NCI-H1092 treated with DMSO at 0.1 percent for 48 hours (cell line): ENCODE measurements at places on chromosomes 12 and 14.

GRCh38 chr14:51295646-51296263 lies 55.7 kb downstream of the TMX1 start:
- no peak for DNase-seq

DNA sequence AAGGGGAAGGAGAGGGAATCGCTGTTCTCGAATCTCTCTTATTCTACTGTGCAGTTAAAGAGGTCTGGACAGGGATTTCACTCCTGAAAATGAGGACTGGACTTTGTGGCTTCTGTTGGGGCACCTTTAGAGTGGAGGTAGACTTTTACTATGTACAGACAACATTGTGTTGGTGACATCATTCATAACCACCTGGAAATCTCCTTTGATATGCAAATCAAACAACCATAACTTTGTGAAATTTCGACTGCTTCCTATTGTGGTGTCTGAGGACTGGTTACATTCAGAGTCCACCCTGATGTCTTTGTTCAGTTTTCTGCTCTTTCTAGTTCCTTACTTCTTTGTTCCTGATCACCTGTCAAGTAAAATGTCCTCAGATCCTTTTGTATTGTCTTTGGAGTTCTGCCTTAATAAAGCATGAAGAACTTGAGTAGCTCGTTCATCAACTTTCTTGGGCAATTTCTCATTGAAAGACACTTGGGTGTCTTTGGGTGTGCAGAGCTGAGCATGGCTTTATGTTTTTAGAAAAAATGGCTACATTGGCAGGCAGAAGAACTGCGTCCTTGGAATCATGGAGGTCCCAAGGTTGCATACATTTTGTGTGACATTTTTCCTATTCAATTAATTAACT lies 29.8 kb downstream of the LRRK2 start:
- DNase-seq: no peak

- DNase-seq: peak; percentile 24
These were observed 119.6 kb downstream of the LRRIQ1 start for GRCh38 chr12:85155791-85156190.

GRCh38 chr12:17829813-17830212 lies 260.2 kb downstream of the RERGL start:
- DNase-seq: no peak

- DNase-seq: no peak
These were observed 4.6 kb upstream of the SLCO1B3 start for GRCh38 chr12:20805921-20806320.

DNA sequence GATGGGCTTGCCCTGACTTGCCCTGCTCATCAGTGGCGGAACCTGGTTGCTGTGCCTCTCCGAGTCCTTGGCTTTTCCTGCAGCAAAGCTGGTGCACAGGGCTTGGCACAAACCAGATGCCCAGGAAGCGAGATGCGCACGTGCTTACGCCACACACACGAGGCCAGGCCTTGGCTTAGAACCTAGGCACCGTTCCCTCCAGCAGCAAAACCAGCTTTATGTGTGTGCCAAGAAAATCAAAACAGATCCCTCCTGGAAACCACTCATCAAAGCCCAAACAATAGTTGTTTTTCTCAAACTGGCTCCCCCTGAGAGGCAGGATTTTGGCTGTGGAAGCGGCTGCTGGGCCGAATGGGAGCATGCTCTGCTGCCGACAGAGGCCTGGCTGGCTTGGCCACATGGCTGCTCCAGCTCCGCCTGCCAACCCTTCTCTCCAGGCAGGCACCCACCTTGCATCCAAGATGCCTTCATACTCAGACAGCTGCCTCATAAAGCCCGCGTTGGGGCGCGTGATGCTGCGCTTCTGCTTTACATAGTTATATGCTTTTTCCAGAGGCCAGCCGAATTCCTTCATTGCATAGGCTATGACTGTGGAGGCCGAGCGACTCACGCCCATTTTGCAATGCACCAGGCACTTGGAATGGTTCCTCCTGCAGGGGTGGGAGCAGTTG lies 58.7 kb downstream of the SSH1 start:
- DNase-seq: no peak

- DNase-seq: no peak
These were observed 9.5 kb downstream of the ZNF891 start for GRCh38 chr12:133120385-133121191.

DNA sequence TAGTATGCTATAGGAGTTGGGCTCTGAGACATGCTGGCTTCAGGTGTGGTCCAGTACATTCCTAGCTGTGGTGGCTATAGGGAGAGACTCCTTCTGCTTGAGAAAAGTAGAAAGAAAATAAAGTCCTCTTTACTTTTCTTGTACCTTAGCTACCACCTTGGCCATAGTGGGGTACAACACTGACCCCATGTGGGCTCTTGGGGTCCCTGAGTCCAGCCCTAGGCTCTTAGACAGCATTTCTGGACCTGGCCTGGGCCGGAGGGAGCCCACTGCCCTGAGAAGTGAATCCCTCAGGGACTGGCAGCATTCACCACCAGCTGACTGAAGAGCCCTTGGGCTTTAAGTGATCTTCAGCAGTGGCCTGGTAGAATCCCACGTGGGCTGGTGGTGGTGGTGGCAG lies 143.1 kb downstream of the SYT10 start:
- DNase-seq: no peak

GRCh38 chr12:19799895-19800602 lies 360.8 kb downstream of the AEBP2 start:
- no peak for DNase-seq

DNA sequence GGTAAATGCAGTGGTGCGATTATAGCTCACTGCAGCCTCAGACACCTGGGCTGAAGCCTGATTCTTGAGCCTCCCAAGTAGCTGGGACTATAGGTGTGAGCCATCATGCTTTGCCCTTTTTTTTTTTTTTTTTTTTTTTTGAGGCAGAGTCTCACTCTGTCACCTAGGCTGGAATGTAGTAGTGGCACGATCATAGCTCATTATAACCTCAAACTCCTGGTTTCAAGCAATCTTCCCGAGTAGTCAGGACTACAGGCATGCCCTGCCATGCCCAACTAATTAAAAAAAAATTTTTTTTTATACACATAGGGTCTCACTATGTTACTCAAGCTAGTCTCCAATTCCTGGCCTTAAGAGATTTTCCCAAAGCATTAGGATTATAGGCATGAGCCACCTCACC lies 6.9 kb downstream of the ATP2A2 start:
- no peak for DNase-seq

DNA sequence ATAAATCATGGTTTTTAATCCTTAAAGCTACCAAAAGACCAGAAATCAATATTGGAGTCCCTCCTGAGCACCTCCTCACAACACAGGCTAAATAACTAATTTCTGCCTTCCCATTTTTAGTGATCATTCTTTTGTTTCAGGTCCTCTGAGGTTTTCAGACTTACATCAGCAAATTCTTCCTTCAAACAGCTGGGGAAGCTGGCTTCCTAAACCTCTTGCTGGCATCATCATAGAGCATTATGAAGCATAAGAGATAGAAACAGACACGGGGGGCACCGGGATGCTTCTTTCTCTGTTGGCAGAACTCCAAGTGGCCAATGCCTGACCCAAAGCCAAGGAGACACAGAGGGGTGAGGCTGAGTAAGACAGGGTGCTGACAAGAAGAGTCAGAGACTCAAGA lies 47.9 kb upstream of the DBX2 start:
- DNase-seq: no peak
